Urinary bladder (tissue), 4 donors: ENCODE measurements at places on chromosomes 4 and X. TPM values are rescaled to one million over a fixed set of nuclear protein-coding genes. Genes with fewer than 3 reads are reported as not detected.

LONRF3 gene
- polyA plus RNA-seq: 7.4 TPM

HTRA3 gene
- 37.0 TPM for polyA plus RNA-seq

DNA sequence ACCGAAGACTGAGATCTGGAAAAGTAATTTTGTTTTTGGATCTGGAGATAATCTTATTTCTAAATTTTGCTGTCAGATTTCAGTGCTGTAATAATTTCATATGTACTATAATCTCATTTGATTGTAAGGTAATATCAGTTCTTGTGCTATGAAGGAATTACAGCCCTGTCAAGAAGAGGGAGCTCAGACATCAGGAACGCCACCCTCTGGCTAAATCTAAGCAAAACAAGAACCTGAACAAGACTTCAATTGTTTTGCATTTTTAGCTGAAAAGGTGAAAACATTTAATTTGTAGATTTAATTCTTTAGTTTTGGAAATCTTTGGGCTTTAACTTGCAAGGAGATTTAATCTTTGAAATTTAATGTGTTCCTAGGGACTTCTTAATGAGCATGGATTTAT is 525.4 kb upstream of the HS3ST1 start:
- no peak for DNase-seq

LGI2 gene
- polyA plus RNA-seq: 0.79 TPM

C4orf33 gene
- 4.4 TPM for polyA plus RNA-seq

DNA sequence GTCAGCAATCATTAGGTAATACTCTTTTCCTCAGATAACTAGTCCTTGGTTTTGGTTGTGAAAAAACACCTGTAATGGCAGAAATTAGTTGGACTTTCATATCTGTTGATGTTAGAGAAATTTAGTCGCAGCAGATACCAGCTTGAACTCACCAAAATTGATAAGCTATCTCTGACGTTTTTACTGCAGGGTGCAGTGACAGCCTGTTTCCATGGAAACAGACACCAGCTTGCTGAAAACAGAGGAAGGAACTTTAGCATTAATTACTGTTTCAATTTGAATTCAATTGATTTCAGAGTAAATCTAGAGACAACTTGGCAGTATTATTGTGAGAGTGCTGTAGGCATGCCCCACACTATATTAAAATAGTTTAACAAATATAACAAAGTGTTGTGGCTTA is 246.5 kb downstream of the PPP1R2C start:
- DNase-seq: no peak

- DNase-seq: no peak
Measured at GRCh38 chr4:101230801-101231426, 116.4 kb downstream of the PPP3CA start.

GRCh38 chr4:55673424-55673823 is 37.3 kb upstream of the NMU start:
- DNase-seq: no peak

FMR1NB gene
- polyA plus RNA-seq: not detected

DNA sequence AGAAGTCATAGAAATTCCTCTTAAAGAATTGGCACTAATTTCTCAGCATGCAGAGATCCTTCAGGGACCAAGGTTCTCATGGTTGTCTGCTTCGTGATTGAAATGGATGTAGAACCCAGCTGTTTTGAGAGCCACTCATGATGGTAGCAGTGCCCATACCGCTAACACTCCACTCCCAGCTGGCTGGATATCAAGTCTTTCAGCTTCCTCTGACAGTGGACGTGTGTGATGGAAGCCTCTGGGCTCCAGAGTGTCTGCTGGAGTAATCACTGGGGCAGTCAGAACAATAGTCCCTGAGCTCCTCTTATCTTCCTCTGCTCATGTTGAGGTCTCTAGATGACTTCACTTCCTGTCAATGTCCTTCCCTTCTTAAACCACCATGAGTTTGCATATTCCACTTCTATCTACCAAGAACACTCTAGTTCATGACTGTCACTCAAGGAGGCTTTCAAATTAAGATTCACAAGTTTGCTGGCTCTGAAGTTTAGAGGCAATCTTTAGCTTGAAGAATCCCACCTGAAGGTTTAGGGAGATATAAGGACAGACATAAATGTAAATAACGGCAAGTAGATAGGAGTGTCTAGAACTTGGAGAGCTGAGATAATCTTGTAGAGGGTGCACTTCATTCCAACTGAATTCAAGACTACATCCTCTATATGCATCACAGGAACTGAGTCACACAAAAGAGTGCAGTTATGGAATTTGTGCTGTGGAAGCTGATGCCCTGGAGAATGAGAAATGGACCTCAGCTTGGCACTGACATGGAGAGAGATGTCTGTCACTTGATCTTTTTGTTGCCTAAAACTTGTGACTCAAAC is 64.5 kb upstream of the WDR1 start:
- no peak for DNase-seq

GRCh38 chrX:123217077-123217476 is 33.0 kb downstream of the GRIA3 start:
- no peak for DNase-seq

SSX7 gene
- not detected for polyA plus RNA-seq

DNA sequence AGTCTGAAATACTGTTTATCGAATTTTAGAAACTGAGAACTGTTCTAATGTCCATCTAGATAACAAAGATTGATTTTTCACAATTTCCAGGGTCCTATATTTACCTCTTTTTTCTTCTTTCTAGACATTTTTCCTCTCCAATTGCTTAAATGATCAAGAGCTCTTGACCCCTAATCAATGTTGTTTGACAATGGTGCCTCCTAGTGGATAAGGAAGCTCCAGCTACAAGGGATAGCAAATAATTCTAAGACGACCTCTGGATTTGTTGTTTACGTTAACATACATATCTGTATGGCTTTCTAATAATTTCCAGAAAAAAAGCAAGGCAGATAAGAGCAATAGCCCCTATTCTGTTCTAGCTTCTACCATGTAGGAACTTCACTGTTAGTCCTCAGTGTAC is 35.8 kb downstream of the GPR82 start:
- no peak for DNase-seq

DNA sequence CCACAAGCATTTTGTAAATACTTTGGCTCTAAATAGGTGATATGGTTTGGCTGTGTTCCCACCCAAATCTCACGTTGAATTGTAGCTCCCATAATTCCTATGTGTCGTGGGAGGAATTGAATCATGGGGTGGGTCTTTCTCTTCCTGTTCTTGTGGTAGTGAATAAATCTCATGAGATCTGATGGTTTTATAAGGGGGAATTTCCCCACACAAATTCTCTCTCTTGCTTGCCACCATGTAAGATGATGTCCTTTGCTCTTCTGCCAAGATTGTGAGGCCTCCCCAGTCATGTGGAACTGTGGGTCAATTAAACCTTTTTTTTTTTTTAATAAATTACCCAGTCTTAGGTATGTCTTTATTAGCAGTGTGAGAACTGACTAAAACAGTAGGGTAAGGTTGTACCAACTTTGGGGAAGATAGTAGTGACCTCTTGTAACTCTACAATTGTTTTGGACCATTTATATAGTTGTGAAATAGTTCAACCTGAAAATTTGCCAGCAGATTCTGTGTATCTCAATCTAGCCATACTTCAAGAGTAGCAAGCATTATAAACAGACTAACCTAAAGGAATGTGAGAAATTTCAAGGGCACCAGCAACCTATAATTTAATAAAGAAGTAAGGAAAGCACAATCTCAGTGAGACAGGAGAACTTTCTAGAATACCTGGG is 727.8 kb downstream of the GRID2 start:
- no peak for DNase-seq

- DNase-seq: no peak
Measured at GRCh38 chrX:105697984-105698781, 124.2 kb upstream of the NRK start.

CC2D2A gene
- 25.6 TPM for polyA plus RNA-seq

- DNase-seq: no peak
Measured at GRCh38 chr4:96170198-96170597, 330.3 kb downstream of the PDHA2 start.

DNA sequence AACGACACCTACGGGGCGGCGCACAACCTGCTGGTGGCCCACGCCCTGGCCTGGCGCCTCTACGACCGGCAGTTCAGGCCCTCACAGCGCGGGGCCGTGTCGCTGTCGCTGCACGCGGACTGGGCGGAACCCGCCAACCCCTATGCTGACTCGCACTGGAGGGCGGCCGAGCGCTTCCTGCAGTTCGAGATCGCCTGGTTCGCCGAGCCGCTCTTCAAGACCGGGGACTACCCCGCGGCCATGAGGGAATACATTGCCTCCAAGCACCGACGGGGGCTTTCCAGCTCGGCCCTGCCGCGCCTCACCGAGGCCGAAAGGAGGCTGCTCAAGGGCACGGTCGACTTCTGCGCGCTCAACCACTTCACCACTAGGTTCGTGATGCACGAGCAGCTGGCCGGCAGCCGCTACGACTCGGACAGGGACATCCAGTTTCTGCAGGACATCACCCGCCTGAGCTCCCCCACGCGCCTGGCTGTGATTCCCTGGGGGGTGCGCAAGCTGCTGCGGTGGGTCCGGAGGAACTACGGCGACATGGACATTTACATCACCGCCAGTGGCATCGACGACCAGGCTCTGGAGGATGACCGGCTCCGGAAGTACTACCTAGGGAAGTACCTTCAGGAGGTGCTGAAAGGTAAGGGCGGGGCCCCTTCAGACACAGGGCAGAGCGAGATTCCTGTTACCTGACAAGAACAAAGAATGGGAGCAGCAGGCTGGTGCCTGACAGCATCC is 11.7 kb downstream of the RPL9 start:
- no peak for DNase-seq

DNA sequence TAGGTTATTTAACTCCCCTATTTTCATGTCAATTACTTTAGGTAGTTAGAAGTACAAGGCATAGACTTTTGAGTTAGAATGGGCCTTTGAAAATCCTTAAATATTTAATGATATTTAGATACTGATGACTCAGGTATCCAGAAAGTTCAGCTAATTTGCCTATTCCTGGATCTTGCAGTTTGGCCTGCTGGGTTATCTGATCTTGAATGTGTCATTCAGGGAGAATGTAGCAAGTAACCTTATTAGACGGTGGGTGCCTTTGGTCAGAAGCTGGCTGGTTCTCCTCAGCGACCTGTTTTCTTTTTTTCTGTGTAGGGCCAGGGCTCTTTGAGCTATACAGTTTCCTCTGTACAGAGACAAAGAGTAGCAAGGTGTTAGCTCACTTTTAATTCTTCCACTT is 42.0 kb downstream of the MTM1 start:
- DNase-seq: no peak

DNA sequence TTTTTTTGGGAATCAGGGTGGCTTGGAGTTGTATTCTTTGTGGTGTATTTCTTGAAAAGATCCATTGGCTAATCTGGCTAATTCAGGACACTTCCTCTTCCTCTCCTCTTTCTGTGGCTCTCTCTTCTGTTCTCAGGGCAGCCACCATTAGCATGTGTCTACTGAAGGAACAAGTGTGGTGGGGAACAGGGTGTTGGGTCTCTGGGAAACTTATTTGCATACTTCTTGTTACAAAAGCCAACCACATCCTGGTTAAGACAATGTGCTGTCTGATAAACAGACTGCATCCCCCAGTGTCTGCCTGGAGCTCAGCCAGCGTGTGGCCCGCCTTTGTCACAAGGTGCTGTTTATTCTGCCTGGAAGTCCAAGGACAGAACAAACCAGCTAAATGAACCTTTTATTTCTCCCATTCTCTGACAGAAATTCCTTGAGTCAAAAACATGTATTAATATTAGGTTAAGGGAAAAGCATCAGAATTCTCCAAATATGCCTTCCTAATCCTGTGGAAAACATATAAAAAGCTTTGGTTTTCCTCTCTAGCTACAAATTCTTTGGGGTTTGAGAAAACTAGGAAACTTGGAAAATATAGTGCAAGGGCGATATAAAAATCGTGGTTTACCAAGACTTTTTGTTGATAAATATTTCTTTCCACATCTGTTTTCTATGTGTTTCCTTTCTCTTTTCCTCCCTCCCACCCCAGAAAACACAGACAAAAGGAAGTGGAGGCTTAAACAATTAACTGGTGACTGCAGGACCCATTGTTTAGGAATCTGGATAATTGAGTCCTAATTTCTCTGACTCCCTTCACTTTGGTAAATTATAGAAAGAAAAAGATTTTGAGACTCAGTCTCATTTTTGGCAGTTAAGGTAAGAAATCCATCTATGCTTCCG is 203.6 kb downstream of the SPRY1 start:
- no peak for DNase-seq

- no peak for DNase-seq
Measured at GRCh38 chr4:69116645-69117321, 20.5 kb downstream of the UGT2B7 start.

DNA sequence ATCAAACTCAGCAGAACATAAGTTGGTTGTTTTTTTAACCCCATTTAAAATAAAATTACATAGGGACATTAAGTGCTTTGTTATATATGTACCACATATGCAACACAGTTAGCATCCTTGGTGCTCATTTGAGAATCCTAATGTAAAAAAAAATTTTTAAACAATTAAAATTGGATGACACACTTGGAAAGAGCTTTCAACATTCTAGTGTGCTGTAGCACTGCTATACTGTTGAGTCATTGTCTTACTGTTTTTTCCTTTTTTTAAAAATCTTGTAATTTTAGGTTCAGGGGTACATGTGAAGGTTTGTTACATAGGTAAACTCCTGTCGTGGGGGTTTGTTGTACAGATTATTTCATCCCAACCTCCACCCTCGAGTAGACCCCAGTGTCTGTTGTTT is 12.8 kb downstream of the THAP9 start:
- no peak for DNase-seq

DNA sequence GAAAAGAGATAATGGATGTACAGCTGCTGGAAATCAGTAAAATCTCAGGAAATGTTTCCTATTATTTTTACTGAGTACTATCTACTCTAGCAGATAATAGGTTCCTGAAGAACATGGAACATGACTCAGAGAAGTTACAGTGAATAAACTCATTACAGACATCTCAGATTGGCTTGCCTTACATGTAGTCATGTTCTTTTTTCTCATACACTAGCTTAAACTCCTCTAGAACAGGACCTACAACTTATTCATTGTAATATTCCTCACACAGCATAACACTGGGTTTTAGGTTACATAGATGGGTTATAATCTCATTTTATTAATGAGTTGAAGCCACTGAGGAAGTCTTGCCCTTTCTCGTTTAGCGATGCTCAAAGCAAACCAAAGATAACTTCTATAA is 86.9 kb upstream of the BMP2K start:
- no peak for DNase-seq

- no peak for DNase-seq
Measured at GRCh38 chrX:50996930-50997329, 86.4 kb downstream of the BMP15 start.

POLN gene
- polyA plus RNA-seq: 1.0 TPM
